ENCODE measurements at places on chromosomes 11 and 22.

GRCh38 chr11:106848526-106848925, 169.8 kb downstream of the GUCY1A2 start:
- DNase-seq = no peak

- DNase-seq = no peak
Measured at GRCh38 chr22:44335066-44335839, 22.5 kb upstream of the SHISAL1 start.

DNA sequence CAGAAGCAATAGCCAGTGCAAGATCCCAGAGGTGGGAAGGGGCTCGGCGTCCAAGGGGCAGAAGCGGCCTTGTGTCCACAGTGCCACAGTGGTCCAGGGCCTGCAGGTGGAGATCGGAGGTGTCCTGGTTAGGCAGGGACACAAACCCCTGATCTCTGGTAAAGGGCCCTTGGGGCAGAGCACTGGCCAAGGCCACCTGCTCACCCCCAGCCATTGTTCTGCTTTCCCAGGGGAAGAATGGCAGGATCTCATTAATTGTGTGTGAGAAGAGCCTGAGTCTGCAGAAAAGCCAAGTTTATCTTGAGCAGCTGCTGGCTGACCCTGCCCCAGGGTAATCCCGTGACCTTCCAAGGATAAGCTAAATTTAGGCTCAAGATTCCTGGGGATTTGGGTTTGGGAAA, 3.1 kb upstream of the CLDN5 start:
- DNase-seq = no peak

- no peak for DNase-seq
Measured at GRCh38 chr11:122788781-122789535, 49.3 kb upstream of the CRTAM start.

GRCh38 chr11:24635588-24636290, 138.9 kb downstream of the LUZP2 start:
- DNase-seq = no peak
